ENCODE measurements at places on chromosomes 12 and 14.

GRCh38 chr14:90726656-90727055 lies 89.6 kb downstream of the TTC7B start:
- peak; percentile 69 for DNase-seq

DNA sequence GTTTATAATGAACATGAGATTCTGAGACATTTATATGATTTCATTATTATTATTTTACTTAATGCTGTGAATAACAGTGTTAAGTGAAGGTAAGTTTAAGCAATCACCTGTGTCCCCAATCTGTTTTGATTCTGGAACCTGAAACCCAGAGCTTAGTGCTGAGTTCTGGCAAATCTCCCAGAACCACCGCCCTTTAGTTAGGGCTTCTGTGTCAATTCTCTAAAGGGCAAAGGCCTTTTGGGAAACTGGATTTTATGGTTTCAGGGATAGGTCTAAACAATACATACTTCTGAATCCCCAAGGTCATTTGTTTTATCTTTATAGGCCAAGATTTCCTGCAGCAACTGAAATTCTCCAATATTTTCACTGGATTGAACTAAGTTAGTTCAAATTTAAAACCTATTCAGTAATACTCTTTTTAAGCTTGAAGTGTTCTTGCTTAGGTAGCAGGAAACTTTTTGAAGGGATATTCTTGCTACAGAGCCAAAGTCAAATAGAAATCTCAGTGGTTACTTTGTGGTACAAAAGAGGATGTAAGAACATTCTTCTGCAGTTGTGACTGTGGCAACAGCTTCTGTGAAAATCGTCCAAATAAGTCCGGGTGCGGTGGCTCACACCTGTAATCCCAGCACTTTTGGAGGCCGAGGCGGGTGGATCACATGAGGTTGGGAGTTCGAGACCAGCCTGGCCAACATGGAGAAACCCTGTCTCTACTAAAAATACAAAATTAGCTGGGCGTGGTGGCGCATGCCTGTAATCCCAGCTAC lies 10.0 kb upstream of the PKP2 start:
- no peak for DNase-seq

DNA sequence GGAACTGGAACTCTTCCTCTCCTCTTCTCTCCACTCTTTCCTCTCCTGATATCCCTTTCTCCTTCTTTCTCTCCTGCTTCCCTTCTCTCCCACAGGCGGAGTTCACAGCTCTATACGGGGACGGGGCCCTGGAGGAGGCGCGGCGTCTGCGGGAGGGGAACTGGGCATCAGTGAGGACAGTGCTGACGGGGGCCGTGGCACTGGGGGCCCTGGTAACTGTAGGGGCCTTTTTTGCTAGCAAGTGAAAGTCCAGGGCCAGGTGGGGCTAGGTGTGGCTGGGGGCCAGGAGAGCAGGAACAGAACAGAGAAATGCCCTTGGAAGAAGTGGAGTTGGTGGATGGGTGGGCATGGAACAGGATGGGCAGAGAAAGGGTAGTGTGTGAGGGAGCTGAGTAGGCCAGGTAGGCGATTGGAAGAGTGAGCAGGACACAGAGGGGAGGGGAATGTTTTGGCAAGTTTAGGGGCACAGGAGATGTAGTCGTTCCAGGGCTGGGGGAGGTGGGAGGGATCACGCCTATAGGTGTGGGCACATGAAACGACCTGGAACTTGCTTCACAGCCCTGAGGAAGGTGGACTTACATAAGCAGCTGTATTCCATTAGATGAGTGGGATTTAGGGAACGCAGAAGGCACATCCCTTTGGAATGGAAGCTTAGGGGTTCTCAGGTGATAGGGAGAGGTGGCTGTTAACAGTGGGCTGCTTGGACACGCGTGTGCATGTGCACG lies 2.2 kb downstream of the BCL2L2 start:
- DNase-seq: no peak

DNA sequence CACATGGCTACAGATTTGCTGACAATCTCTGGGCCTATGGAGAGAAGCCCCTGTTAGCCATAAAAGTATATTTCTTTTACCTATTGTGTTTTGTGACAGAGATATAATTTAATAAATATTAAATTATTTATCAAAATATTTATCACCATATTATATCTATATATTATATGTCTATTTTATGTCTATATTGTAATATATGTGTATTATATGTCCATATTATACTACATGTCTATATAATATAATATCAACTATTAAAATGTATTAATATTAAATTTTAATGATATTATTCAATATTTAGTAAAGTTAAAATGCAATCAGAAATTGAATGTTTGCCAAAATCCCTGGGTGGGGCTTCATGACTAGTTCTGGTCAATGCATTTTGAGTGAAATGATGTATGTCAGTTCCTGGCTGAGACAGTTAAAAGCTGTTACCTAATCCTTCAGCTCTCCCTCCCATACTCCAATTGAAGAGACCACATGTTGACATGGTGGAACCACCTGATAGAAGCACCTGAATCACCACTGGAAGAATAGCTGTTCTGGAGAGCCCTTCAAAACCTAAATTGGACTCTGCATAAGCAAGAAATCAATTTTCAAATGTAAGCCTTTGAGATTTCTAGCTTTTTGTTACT lies 357.3 kb upstream of the DDHD1 start:
- no peak for DNase-seq

DNA sequence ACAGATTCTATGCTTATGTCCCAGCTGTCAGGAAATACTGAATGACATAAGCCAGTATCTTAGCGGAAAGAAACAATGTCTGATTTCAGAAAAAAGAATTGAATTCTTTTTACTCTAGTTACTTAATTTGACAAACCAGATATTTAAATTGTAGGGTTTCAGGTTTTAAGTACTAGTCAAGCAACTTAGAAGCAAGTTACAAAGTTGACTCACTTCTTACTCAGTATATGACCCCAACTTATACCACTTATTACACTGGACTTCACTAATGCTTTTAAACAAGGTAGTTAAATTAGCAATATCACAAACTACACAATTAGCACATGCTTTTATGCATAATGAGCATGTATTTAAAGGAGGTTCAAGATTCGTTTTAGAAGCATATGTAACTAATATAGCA lies 7.1 kb downstream of the GMFB start:
- no peak for DNase-seq

DNA sequence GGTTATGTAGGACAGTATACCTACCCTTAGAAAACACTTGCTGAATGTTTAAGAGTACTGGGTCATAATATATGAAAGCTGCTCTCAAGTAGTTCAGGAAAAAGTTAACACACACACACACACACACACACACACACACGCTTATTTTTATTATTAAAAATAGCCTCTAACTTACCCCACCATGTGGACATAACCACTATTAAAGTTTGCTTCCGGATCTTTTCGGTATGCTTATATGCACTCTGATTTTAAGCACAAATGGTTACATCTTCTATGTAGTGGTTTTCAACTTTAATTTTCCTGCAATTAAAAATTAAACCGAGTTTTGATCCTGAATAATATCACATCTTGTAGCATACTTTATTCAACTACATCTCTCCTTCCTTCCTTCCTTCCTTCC lies 84.9 kb upstream of the TRAF3 start:
- DNase-seq: no peak

GRCh38 chr12:13835652-13836051 lies 145.8 kb downstream of the GRIN2B start:
- no peak for DNase-seq

- no peak for DNase-seq
Observed at GRCh38 chr12:6215932-6216494, 15.8 kb downstream of the CD9 start.

- DNase-seq: no peak
Observed at GRCh38 chr14:85085981-85086380, 444.0 kb upstream of the FLRT2 start.

DNA sequence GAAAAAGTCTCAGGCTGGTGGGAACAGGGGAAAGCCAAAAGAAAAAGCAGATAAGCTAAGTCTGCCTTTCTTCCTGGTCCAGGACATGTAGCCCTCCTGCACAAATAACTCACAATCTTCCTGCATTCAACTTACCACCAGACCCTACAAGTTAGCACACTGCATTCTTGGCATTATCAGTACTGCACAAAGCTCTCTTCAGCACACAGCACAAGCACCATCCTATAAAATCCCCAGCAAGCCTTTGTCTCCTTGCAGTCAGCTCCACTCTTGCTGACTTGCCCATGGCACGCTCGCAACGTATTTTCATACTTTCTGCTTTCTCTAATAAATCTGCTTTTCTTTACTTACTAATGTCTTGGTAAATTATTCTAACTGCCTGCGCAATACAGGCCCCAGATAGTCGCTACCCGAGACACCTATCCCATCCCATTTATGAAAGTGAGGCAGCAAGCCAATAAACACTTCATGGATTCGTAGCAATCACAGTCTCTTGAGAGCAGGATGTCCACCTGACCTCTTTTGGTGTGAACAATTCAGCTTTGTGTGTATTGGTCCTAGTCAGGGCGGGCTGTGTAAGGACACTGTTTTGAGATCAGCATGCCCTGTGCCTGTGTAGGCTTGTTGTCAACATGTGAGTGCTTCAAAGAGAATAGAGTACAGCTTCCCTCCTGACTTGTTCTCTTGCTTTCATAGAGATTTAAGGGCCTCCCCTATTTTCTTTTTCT lies 49.0 kb downstream of the TMEM117 start:
- DNase-seq: no peak

DNA sequence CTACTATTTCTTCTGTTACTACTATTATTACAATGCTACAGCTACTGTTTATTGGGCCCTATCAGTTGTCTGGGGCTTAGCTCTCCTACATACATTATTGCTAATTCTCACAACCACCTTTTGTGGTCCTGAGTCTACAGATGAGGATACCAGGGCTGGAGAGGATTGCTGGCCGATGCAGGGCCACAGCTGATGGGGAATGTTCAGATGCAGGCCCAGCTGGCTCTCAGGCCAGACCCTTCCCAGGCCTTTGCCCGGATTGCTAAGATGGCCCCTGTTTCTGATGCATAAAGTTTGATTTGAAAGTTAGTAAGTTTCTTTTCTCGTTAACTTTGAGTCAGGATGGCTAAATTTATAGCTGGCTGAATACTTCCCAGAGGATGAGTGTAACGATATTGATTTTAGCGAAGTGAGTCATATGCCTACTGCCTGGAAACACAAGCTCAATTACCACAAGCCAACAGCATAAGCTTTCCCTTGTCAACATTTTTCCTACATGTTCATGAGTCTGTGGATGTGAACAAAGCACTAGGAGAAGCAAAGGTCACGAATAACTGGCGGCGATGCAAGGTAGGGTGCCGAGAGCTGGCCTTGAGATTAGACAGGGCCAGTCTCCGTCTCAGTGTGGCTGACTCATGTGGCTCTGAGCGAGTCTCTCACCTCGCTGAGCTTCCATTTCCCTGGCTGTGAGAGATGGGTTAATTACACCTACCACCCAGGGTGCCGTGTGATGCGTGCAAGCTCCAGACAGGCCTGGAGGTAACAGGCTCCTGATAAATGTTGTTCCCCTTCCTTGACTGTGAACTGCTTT lies 111.0 kb downstream of the BEGAIN start:
- DNase-seq: no peak

DNA sequence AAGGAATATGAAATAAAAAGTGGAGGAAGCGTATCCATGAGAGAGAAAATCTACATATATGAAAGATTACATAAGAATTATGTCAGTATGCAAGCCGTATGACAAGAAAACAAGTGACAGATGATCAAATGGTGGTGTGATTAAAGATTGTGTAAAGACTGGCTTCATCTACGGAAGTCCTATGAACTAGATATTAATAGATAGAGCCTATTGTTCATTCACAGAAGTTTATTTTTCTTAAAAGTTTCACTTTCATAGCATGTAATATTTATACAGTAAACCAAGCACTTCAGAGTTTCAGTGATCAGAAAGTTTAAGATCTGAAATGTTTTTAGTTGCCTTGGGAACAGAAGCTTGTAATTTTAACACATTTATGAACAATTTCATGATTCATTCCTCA lies 84.5 kb downstream of the VRK1 start:
- no peak for DNase-seq

DNA sequence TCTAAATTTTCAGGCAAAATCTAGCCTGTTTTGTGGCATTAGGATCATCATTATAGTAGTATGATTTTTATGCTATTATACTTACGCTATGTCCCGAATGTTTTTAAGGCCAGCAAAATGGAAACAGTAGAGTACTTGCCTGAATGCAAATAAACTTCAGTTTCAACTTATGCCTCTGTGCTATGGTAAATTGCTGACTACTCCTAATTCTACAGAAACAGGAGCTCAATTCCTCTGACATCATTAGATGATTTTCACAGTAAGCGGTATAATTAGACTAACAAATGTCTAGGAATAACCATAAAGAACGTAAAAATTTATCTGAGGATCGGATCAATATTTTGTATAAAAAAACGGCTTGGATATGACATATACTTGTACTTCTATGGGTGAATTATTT lies 270.0 kb downstream of the EGLN3 start:
- DNase-seq: no peak

DNA sequence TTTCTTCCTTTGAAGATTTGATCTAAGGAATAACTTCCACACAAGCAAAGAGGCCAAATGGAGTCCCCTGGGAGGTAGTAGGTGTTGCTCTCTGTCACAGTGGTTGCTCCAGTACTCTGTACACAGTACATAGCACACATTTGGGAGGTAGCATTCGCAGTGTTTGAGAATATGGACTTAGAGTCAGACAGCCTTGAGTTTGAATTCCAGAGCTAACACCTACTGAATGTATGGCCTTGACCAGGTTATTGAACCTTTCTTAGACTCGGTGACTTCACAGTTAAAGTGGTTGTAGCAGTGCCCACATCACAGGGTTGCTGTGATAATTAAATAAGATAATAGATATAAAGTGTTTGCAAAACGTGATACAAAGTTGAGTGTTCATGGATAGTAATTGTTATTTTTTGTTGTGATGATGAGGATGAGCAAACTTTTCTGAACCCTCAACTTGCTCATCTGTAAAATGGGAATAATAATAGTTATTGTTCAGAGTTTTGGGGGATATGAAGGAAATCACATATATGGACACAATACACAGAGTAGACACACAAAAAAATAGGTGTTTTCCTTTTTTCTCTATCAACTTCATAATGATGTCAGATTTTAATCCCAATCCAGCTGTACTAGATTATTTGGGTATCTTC lies 271.6 kb upstream of the CRY1 start:
- no peak for DNase-seq

Data from nucleus accumbens (tissue), 56 donors.